ENCODE measurements at places on chromosomes 16 and 17.

DNA sequence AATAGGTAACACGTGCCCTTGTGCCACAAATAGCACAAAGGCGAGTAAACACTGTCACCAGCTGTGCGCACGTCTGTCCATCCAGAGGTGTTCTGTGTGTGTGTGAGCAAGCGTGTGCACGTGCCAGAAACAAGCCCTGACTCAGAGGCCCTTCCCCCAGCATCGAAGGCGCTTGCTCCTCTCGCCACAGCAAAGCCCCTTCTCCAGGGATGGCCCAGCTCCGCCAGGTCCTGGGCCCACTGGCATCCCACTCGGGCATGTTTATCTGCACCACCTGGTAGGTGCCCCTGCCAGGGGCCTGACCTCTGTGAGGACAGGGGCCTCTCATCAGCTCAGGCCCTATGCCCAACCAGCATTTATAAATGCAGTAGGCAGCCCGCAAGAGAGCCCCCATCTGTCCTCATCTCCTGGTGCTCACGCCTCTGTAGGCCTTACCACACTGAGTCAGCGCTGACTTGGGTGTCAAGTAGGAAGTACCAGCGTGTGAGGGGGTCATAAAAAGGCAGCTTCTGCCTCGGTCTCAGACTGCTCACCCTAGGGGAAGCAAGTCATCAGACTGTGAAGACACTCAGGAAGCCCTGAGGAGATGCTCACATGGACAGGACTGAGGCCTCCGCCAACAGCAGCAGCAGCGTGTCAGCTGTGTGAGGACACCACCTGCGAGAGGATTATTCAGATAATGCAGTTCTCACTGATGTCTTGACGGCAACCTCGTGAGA lies 10.8 kb downstream of the TMEM235 start:
- no peak for DNase-seq

- DNase-seq = no peak
Observed at GRCh38 chr17:15351925-15352324, 10.5 kb upstream of the TEKT3 start.

GRCh38 chr16:10206215-10206614 lies 24.0 kb upstream of the GRIN2A start:
- no peak for DNase-seq

DNA sequence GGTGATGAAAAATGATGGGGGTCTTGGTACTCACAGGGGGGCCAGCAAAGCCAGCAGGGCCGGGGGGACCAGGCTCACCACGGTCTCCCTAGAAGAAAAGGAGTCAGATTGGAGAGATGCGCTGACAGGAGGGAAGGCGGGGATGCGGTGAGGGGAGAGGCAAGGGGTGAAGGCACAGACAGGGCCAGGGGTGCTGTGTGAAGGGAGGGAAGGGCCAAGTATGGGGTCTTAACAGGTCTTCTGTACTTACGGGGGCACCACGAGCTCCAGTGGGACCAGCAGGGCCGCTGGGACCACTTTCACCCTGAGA lies 11.2 kb downstream of the COL1A1 start:
- DNase-seq = peak; percentile 20

DNA sequence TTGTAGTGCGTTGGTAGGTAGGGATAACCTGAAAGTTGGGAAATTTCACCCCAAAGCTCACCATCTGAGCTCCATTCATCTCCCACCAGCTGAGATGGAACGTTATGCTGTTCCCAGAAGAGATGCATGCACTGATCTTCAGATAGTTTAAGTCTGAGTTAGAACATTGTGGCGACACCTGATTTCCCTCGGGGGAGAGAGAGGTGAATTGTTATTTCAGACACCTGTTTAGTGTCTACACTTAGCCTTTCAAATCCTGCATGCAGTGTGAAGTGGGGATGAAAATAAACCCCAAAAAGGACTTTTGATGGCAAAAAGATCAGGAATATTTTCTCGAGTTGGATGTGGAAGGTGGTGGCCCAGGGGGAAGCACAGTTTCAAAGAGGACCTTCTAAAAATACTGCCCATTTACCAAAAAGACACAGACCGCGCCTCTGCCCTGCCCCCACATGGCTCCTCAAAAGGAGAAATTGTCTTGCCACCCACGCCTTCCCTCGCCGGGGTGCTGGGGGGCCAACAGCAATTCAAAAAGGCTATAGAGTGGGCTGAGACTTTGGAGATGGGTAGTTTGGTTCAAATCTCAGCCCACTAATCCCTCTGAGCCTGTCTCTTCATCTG lies 11.4 kb downstream of the CIITA start:
- DNase-seq = no peak

GRCh38 chr16:51121850-51122249 lies 29.2 kb downstream of the SALL1 start:
- DNase-seq = no peak

- DNase-seq = no peak
Observed at GRCh38 chr17:21500064-21500463, 123.9 kb downstream of the KCNJ12 start.

DNA sequence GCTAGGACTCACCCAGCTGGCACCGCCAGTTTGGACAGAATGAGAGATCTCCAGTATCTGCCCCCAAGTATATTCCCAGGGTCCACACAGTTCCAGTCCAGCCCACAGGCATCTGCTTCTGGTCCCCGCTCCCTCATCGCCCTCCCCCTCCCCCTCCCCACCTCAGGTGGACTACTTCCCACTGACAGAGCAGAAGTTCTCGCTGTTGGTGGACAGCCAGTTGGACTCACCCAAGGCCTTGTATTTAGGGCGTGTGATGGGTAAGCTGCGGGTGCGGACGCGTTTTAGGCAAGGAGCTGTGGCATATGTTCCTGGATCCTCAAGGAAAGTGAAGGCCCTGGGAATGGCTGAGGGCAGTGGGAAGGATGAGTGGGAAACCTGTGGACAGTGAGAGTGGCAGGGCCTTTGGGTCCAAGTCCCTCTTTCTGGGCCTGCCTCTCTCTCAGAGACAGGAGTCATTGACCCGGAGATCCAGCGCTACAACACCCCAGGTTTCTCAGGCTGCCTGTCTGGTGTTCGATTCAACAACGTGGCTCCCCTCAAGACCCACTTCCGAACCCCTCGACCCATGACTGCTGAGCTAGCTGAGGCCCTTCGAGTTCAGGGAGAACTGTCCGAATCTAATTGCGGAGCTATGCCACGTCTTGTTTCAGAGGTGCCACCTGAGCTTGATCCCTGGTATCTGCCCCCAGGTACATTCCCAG lies 14.9 kb downstream of the CNTNAP1 start:
- DNase-seq = no peak

GRCh38 chr16:17936766-17937402 lies 399.7 kb downstream of the NPIPA8 start:
- no peak for DNase-seq

DNA sequence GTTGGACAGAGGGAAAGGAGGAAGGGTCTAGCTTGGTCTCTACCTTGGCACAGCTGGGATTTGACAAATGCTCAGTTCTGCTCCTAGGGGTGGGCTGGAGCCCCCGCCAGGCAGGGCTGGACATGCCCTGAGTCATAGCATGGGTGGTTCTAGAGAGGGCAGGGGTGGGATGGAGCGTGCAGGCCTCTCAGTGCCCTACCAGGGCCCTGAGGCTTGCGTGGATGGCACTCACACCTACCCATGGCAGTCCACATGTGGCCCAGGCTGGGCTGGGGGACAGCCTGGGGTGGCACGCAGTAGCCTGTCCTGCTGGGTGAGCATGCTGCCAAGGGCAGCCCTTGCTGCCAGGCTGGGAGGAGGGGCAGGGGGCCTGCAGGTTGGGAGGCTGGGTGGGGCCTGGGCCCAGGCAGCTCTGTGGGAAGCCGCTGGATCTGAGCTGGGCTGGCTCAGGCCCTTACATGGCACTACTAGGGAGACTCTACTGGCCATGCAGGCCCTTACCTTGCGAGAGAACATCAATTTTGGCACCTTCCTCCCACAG lies 11.2 kb downstream of the DOC2B start:
- DNase-seq = no peak

DNA sequence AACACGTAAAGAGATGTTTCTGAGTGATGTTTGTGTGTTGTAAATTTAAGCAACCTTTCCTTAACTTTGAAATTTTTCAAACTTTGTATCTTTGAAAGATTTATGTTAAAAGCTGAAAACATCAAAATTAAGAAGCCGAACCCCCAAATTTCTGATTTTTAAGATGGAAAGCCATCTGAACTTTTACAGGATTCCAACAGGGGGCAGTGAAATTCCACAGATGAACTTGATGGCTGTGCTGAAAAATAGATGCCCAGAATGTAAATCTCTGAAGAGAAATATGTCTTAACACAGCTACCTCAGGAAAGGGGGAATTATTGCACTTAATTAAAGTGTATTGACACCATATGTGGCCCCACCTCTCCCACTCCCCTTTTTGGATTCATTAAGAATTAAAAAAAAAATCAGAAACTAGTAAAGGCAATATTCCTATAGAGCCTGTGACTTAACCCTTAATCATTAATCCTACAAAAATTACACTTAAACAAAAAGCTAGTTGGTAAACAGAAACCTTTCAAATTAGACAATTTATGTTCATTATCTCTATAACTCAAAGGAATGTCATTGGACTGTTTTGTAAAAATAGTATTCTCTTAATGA lies 597.9 kb downstream of the KCNJ2 start:
- DNase-seq = no peak

- no peak for DNase-seq
Observed at GRCh38 chr16:20814784-20815183, 8.5 kb downstream of the REXO5 start.

DNA sequence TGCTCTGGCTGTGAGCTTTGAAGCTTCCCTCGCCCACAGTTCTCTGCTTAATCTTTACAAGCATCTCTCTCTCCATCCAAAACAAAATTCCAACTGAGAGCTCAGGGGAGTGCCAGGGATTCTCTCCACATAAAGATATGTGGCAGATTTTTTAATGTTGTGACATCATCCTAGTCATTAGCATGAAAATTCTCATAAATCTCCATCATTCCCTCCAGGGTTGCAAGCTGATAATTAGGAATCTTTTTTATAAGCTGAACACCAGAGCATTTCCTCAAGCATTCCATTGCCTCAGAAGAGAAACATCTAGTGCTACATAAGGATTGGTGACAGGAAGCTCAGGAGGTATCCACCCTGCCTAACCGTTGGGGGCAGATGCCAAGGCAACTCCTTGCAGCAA lies 82.4 kb upstream of the DNAH9 start:
- DNase-seq = no peak

DNA sequence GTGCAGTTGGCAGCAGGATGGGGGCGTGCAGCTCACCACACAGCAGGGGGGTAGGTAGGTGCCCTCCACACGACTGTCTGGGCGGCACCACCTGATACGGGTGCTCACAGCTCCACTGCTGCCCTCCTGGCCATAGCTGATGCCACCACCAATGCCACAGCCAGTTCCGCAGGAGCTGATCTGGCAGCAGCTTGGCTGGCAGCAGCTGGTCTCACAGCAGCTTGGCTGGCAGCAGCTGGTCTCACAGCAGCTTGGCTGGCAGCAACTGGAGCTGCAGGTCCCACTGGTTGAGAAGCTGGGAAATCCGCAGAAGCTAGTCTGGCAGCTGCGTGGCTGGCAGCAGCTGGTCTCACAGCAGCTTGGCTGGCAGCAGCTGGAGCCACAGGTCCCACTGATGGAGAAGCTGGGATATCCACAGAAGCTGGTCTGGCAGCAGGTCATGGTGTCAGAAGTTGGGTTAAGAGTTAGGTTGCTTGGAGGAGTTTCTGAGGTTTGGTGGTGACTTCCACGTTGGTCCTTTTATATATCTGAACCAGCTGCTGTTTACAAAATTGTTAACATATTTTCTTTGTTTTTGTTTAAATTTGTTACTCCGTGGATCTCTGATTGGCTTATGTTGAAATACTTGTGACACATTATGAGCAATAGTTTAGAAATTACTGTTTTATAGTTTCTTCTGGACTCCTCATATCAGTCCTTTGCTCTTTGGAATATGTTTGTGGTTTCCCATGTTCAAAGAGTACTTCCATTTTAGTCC lies at the start of gene KRTAP1-5:
Gene KRTAP1-5 (minus strand): TSS at position 494 of the 757 bp plus-strand sequence. CDS start 53 bp downstream, at position 441.
- DNase-seq = no peak

DNA sequence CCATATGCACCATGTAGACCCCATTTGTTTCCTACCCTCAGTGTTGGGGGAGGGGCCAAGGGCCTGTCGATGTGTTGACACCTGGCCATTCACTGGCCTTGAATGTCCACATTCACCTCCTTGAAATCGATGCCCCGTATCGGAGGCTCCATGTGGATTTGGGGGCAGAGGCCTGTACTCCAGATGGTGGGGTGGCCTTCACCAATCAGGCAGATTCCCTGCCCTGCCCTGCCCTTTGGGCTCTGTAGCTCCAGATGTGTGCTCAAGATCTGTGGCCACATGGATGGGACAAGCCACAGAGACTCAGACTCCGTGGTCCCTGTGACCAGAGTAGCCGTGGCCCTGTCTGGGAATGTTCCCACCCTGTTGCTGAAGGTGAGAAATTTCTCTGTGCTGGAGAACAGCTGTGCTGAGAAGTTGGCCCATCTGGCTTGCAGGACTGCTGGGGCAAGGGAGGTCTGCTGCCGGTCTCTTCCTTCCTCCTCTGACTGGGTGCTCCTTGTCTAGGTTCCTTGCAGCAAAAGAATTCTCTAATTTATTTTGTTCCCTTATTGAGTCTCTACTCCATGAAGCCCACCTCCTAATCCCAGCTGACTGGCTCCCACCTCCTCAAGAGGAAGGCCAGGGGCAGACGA lies 221.3 kb downstream of the SEC14L1 start:
- no peak for DNase-seq

DNA sequence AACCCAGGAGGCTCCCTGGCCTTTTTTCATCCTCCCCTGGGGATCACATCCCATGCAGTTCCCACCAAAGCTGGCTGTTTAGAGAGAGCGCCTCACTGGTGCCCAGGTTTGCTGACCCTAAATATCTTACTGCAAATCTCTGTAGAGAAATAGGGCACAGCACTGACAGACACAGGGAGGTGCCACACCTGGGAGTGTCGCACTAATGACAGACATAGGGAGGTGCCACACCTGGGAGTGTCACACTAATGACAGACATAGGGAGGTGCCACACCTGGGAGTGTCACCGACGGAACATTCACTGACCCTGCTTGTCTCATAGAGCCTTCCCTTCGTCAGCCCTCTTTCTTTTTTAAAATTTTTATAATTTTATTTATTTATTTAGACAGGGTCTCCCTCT lies 25.6 kb downstream of the UNK start:
- no peak for DNase-seq

DNA sequence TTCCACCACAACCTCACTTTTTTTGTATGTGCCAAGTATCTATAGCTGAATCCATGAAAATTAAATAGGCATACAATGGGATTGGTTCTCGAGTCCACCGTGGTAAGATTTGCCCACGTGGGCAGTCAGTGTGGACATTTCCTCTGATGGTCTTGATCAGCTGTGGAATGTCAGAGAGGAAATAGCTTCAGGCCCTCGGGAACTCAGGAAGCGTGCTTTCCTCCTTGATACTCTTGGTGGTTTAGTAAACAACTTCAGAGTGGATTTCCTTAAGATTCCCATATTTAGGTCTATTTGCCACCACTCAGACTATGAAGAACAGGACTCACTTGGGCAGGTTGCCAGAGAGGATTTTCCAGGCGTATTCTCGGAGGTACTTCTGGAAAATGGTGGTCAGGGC lies 152.5 kb downstream of the VPS53 start:
- no peak for DNase-seq

GRCh38 chr17:3895354-3895753 lies 2.5 kb upstream of the CAMKK1 start:
- no peak for DNase-seq

GRCh38 chr16:25235991-25236390 lies 19.2 kb downstream of the AQP8 start:
- no peak for DNase-seq

- DNase-seq = no peak
Observed at GRCh38 chr17:33463887-33464286, 170.8 kb upstream of the ASIC2 start.

GRCh38 chr17:40611840-40612474 lies 35.7 kb downstream of the SMARCE1 start:
- no peak for DNase-seq

GRCh38 chr16:20696618-20697017 lies 862 bp downstream of the ACSM1 start:
- DNase-seq = no peak

Data from left ventricle myocardium superior (tissue), 1 donor.